ENCODE measurements at places on chromosomes 5 and 9. TPM values are rescaled to one million over a fixed set of nuclear protein-coding genes. Genes with fewer than 3 reads are reported as not detected.

DNA sequence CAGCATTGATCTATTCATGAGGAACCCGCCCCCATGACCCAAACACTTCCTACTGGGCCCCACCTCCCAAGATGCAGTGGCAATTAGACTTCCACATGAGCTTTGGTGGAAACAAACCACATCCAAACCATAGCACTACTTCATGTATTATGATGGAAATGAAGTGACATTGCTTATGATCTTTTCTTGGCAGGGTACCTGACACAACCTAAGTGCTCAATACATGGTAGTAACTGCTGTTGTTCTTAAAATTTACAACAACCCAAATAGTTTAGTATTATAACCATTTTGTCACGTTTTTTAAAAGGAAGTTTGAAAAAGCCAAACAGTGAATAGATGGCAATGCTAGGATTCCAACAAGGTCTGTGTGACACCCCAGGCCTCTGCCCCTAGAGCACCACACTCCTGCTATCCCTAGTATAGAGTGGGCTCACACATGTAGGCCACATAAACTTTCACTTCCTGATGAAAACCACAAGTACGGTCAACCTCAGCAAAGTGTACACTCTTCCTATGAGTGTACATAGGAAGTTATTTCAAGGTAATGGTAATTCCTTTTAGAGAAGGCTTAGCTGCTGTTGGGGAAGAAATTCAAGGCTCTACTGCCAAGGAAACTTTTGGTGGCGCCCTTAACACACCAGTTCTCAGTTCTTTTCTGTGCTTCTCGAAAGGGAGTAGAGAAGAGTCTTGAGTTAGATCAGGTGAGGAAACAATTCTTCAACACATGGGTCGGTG, 97.6 kb downstream of the ARSB start:
- peaks cover 18% of the 10 kb centered on the region for H3K4me1 ChIP-seq
- no peak for DNase-seq
- H3K36me3 ChIP-seq, result peaks cover 5% of the 10 kb centered on the region
- no peaks in the 10 kb centered on the region for H3K27me3 ChIP-seq

GRCh38 chr5:157948738-157949410, 89.9 kb upstream of the CLINT1 start:
- peaks cover 6% of the 10 kb centered on the region for H3K4me1 ChIP-seq
- no peak overlapping the region for H3K27ac ChIP-seq
- peak; percentile 72 for DNase-seq
- H3K36me3 ChIP-seq, result no peaks in the 10 kb centered on the region

- no peak overlapping the region for H3K4me3 ChIP-seq
- H3K4me1 ChIP-seq, result peaks cover 1% of the 10 kb centered on the region
- no peak for DNase-seq
- no peaks in the 10 kb centered on the region for H3K27me3 ChIP-seq
- H3K36me3 ChIP-seq, result no peaks in the 10 kb centered on the region
Observed at GRCh38 chr9:101586651-101587050, 8.1 kb downstream of the PPP3R2 start.

- H3K4me1 ChIP-seq, result no peaks in the 10 kb centered on the region
- H3K27ac ChIP-seq, result no peak overlapping the region
- H3K27me3 ChIP-seq, result no peaks in the 10 kb centered on the region
- H3K4me3 ChIP-seq, result no peak overlapping the region
- H3K36me3 ChIP-seq, result no peaks in the 10 kb centered on the region
Observed at GRCh38 chr5:21237461-21237860, 1249.5 kb upstream of the CDH18 start.

GRCh38 chr5:105350486-105351140, 1788.0 kb upstream of the NUDT12 start:
- no peak overlapping the region for H3K4me3 ChIP-seq
- no peak overlapping the region for H3K27ac ChIP-seq
- no peak for DNase-seq

- peaks cover 1% of the 10 kb centered on the region for H3K4me1 ChIP-seq
- H3K27ac ChIP-seq, result no peak overlapping the region
- DNase-seq, result no peak
- H3K36me3 ChIP-seq, result no peaks in the 10 kb centered on the region
Observed at GRCh38 chr9:92798358-92798757, 33.7 kb upstream of the BICD2 start.

DNA sequence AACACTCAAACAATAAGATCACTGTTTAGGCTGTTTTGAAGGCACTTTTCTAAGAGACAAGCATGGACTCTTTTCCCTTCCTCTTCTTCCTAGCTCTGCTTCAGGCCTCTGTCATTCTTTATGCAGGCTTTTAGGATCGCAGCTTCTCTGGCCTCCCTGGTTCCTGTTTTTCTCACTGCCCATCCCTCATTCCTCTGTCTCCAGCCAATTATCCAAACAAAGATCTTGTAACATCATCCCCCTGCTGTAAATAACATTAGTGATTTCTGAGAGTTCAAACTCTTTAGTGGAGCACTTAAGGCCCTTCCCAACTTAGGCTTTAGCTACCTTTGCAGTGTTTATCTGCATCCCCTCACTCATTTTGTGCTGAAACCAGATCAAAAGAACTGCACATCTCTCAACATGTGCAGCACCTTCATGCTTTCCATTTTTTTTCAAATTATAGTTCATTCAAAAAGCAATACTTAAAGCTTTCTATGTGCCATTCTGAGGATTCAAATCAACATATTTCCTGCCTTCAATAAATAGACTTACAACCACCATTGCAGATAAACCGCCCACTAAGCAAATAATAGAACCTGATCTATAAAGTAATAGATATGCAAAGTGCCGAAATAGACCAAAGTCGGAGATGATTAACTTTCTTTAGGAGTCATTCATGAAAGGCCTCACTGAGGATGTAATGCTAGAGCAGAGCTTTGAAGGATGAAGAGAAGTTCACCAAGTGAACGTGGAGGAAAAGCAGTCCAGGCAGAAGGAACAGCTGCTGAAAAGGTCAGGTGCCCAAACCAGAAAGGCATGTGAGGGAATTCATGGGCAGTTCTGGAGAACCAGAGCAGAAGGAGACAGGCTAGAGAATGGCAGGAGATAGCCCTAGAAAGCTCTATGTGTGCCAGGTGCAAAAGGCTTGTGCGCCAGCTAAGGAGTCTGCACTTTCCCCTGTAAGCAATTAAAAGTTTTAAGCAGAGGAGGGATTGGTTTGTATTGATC, 95.8 kb upstream of the ZNF366 start:
- DNase-seq, result no peak
- no peak overlapping the region for H3K27ac ChIP-seq
- no peaks in the 10 kb centered on the region for H3K27me3 ChIP-seq
- no peaks in the 10 kb centered on the region for H3K36me3 ChIP-seq
- H3K4me1 ChIP-seq, result no peaks in the 10 kb centered on the region

DNA sequence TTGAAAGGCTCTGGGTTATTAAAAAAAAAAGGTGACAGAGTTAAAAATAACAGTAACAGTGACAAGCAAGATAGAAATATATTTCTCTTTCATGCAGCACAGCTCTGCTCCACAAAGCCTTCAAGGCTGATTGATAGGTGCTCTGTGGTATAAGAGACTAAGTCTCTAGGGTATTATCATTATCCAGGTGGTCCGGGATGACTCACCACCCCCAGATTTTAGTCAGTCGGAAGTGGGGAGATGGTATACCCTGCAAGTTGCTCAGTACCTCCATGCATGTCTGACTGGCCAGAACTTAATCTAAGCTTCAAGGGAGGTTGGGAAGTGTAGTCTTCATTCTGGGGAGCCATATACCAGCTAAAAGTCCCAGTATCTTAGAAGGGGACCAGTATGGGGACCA, 76.1 kb downstream of the SLC1A3 start:
- H3K27ac ChIP-seq, result no peak overlapping the region
- H3K4me3 ChIP-seq, result no peak overlapping the region
- peaks cover under 1% of the 10 kb centered on the region for H3K27me3 ChIP-seq
- H3K4me1 ChIP-seq, result no peaks in the 10 kb centered on the region
- no peak for DNase-seq

DNA sequence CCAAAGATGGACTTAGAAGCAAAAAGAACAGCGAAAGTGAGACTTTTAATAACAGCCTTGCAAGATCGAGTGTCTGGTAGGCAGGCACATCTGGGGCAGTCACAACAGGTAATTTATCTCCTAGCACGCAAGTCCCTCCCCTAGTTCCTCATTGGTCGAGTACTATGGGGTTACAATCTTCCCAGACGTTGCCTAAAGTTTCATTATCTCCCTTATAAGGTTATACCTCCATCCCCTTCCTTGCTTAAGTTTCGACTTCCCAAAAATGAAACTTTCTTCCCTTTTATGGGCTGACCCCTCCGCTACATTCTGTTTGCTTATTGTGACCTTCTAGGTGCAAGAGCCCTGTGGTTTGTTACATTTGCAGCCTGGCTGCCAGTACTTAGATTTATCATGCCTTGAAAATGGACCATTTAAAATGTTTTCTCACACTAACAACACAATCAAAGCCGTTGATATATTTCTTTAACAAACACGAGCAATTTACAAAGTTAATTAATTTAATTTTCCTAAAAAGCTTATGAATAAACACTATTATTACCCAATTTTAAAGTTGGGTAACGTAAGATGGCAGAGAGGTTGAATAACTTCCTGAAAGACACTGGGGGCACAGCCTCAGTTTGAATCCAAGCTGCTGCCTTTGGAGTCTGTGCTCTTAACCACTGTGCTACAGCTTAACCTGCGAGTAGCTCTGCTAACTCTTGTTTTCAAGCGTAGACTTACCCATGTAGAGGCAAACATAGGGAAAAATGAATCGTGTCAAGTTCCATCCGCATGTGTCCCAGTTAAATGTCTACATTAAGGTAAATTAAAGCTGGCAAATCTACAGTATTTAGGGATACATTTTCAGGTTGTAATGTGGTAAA, 91.7 kb downstream of the EDIL3 start:
- H3K4me3 ChIP-seq, result no peak overlapping the region
- no peak overlapping the region for H3K27ac ChIP-seq
- H3K36me3 ChIP-seq, result no peaks in the 10 kb centered on the region
- DNase-seq, result no peak

- no peak for DNase-seq
- peak overlapping the region; percentile 76 for H3K27ac ChIP-seq
- peaks cover 34% of the 10 kb centered on the region for H3K4me1 ChIP-seq
- peaks cover 98% of the 10 kb centered on the region for H3K36me3 ChIP-seq
- H3K4me3 ChIP-seq, result no peak overlapping the region
- no peaks in the 10 kb centered on the region for H3K27me3 ChIP-seq
Observed at GRCh38 chr9:2127486-2127885, 112.3 kb downstream of the SMARCA2 start.

- no peak for DNase-seq
- H3K36me3 ChIP-seq, result peaks cover 2% of the 10 kb centered on the region
- H3K27me3 ChIP-seq, result no peaks in the 10 kb centered on the region
- peaks cover 5% of the 10 kb centered on the region for H3K4me1 ChIP-seq
- H3K4me3 ChIP-seq, result no peak overlapping the region
Observed at GRCh38 chr5:39399135-39400036, 25.4 kb downstream of the DAB2 start.

DNA sequence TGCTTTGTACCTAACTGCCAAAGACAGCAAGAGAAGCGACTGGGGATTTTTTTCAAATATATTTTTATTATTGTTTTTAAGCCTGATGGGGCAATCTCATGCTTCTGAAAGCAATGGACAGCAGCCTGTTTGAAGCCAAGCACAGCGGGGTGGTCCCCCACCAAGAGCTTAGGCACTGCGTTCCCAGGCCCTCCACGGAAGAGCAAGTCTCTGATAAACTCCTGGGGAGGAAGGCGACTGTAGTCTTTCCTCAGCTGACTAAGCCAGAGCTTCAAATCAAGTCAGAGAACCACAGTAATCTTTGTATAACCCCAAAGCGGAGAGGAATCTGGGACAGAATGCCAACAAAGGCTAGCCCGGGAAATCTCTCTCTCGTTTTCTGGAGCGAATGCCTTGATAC, 54.4 kb downstream of the ARSB start:
- H3K36me3 ChIP-seq, result peaks cover 4% of the 10 kb centered on the region
- peaks cover 4% of the 10 kb centered on the region for H3K4me1 ChIP-seq
- no peak overlapping the region for H3K27ac ChIP-seq
- H3K27me3 ChIP-seq, result no peaks in the 10 kb centered on the region
- H3K4me3 ChIP-seq, result no peak overlapping the region

DNA sequence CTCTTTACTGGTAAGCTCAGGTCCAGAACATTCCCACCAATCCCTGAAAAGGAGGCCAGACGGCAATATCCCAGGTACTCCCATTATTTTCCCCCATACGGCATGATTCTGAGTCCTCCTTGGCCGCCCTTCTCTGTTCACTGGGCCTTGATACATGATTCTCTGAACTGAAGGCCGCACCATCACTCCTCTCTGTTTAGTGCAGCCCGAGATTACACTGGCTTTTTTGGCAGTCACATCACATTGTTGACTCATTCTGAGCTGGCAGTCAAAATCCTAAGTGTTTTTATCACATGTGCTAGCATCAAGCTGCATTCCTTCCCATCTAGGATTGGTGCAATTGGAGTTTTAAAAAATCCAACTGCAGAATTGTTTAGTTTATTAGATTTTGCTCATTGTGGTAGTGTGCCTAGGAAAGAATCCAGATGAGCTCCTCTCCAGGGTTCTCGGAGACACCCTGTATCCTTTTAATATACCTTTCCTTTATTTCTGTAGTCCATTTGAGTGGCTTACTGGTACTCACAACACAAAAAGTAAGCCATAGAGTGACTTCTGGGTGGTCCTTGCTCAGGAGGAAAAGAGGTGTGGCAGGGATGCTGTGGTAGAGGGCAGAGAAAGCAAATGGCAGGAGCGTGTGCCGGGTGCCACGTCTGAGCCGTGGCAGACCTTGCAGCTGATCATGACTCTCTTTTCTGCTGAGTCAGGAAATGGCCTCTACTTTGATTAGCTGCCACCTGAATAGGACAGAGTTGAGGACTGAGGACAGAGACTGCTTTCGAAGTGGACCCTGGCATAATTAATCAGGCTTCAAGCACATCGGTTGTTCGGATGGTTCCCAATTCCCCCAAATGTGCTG, 121.1 kb upstream of the IL12B start:
- no peak overlapping the region for H3K4me3 ChIP-seq
- no peaks in the 10 kb centered on the region for H3K36me3 ChIP-seq
- peaks cover 11% of the 10 kb centered on the region for H3K27me3 ChIP-seq
- DNase-seq, result no peak
- H3K4me1 ChIP-seq, result no peaks in the 10 kb centered on the region

DNA sequence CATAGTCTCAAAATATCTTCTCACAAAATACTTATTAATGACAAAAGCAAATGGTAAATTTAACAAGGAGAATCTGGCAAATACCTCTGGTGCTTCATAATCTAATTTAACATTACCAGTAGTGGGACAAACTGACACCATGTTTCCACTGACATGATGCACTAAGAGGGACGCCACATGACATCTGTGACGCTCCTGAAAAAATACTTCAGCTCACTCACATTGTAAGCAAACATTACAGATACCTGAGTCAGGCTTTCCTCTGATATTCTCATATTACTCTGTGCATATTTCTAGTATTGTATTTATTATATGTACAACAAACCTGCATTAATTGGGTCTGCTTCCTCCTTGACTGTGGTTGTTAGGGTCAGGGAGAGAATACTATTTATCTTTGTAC, 56.7 kb upstream of the OSMR start:
- no peak overlapping the region for H3K4me3 ChIP-seq
- H3K36me3 ChIP-seq, result peaks cover 2% of the 10 kb centered on the region
- peaks cover 29% of the 10 kb centered on the region for H3K27me3 ChIP-seq
- H3K27ac ChIP-seq, result no peak overlapping the region
- DNase-seq, result no peak

GRCh38 chr9:72312386-72312987, 52.5 kb downstream of the ZFAND5 start:
- no peak overlapping the region for H3K27ac ChIP-seq
- DNase-seq, result no peak
- H3K4me1 ChIP-seq, result no peaks in the 10 kb centered on the region
- H3K27me3 ChIP-seq, result no peaks in the 10 kb centered on the region
- H3K4me3 ChIP-seq, result no peak overlapping the region

The FGF1 gene
- total RNA-seq, result not detected

The ARHGEF39 gene
- total RNA-seq, result not detected

The LCN12 gene
- 2.7 TPM for total RNA-seq

The SLC45A2 gene
- 0.93 TPM for total RNA-seq

The FAM200C gene
- total RNA-seq, result 0.49 TPM

The HSPB3 gene
- total RNA-seq, result not detected

The CDKN2B-AS1 gene
- 0.60 TPM for total RNA-seq

The TMC1 gene
- not detected for total RNA-seq

The ROR2 gene
- not detected for total RNA-seq

The LCN1 gene
- not detected for total RNA-seq

The NTNG2 gene
- total RNA-seq, result 10.8 TPM
